ENCODE measurements at places on chromosomes 11 and 22.

DNA sequence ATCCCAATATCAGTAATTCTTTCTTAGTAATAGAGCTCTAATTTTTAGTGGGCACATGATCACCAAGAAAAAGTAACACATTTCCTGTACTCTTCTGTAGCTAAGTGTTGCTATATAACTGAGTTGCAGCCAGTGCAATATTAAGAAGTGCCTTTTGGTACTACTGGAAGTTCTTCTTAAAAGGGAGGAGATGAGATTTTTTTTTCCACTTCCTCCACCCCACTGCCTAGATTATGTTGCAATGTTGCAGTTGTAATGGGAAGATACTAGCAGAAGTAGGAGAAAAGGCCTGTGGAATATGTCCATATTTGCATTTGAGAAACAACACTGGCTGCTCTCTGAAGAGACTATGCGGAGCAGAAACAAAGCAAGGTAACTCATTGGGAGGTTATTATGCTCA is 280.6 kb upstream of the ANO5 start:
- no peak for DNase-seq

- DNase-seq: no peak
Measured at GRCh38 chr11:14520747-14521151, 563 bp upstream of the PSMA1 start.

GRCh38 chr22:25661073-25661472 is 80.9 kb upstream of the MYO18B start:
- DNase-seq: no peak

GRCh38 chr11:34537636-34538035 is 24.0 kb upstream of the ELF5 start:
- no peak for DNase-seq

GRCh38 chr11:31806928-31807798 is 4.0 kb downstream of the PAX6 start:
- DNase-seq: no peak

DNA sequence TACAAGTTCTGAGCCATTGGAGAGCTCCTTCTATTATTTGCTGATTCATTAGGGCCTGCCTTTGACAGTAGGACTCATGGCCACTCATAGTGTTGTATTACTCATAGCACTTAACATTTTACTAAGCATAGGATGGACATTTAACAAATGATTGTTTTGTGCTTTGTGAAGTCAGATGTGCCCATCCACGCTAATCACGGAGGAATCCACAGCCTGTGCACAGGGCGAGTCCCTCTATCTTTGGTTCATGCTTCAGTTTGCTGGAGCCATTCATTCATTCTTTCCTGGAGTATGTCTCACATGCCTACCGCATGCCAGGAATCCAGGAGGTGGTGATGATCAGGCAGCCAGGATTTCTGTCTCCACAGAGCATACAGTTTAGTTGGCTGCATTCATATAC is 254.1 kb downstream of the NTM start:
- DNase-seq: no peak

- no peak for DNase-seq
Measured at GRCh38 chr22:48485149-48486133, 1342.2 kb downstream of the BRD1 start.

- peak; percentile 27 for DNase-seq
Measured at GRCh38 chr11:32386770-32387377, 48.5 kb downstream of the WT1 start.

- no peak for DNase-seq
Measured at GRCh38 chr11:74487875-74488274, 5.6 kb downstream of the LIPT2 start.

DNA sequence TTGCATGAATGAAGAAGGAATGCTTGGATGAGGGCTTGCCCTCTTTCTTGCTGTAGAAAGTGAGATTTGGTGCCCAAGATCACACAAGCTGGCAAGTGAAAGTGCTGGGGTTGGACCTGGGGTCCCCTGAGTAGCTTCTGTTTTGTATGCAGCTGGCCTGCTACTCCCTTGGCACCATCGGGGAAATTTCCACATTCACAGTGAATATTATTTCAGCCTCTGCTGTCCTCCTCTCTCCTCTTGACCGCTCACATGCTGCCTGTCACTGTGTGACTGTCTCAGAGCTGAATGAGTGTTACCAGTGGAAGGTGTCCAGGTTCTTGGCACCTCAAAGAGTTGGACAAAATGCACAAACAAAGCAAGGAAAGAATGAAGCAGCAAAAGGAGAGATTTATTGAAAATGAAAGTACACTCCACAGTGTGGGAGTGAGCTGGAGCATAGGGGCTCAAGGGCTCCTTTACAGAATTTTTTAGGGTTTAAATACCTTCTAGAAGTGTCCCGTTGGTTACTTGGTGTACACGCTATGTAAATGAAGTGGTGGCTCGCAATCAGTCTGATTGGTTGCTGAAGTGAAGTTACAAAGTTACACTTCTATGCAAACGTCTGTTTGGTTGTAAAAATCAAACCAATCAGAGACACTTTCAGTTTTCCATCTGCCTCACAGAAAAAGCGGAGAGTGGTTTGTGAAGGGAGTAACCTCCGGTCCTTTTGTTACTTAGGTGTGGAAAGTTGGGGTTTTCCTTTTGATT is 87.4 kb downstream of the DEPDC5 start:
- DNase-seq: no peak

GRCh38 chr22:44702479-44703198 is 635 bp downstream of the PRR5 start:
- no peak for DNase-seq

GRCh38 chr11:131074573-131074972 is 158.3 kb upstream of the SNX19 start:
- no peak for DNase-seq

DNA sequence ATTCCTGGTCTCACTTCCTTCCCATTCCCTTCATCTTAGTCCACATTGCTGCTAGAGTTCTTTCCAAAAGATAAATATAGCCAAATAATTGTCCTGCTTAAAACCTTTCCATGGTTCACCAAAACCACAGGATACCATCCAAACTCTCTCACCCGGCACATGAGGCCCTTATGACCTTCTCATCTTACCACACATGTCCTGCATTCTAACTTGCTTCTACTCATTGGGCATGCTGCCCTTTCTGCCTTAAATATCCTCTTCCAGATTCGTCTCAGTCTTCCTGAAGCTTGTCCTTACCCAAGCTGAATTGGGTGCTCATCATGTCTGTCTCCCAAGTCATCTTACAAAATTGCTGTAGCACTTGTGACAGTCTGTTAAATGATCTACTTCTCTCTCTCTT is 114.9 kb downstream of the MPPED2 start:
- no peak for DNase-seq

DNA sequence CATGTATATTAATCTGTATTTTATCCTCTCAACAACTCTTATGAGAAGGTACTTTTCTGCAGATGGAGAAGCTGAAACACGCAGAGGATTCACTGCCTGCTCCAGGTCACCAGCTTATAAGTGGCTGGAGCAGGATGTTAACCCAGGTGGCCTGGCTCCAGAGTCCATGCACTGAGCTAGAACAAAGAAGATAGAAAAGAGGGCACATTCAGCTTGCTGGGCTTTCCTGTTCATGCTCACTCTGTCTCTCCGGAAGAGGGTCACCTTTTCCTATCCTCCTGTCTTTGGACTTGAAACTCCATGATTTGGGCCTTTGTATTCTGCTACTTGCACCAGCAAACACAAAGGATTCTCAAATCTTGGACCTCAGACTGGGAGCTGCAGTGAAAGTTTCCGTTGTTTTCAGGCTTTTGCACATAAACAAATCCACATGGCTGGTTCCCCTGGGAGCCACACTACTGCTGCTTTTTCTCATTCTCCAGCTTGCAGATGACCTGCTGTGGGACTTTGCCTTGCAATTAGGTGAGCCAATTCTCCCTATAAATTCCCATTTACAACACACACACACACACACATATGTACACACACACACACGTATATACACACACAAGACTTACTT is 117.3 kb upstream of the GRK3 start:
- DNase-seq: no peak

Data from GDM1 (cell line).